ENCODE measurements at places on chromosomes 12 and 14.

- DNase-seq = peak; percentile 58
These were observed 906 bp downstream of the MARK3 start for GRCh38 chr14:103385929-103386712.

GRCh38 chr14:75230140-75230792 lies 48.4 kb upstream of the FOS start:
- peak; percentile 71 for DNase-seq

DNA sequence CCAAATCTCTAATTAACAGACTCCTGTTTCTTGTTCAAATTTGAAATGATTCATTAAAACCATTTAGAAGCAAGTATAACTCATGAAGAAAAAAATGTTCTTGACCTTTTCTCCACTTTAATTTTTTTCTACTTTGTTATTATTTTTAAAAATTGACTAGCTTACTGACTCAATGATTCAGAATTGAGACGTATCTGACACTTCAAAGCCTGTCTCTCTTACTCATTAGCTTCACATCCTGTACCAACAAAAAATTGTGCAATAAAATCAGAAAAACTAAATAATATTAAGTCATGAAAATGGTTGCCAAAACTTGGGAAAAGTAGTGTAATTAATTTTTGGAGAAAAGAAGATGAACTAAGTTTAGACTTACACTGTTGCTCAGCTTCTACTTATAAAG lies 331.2 kb downstream of the SLC16A7 start:
- no peak for DNase-seq

DNA sequence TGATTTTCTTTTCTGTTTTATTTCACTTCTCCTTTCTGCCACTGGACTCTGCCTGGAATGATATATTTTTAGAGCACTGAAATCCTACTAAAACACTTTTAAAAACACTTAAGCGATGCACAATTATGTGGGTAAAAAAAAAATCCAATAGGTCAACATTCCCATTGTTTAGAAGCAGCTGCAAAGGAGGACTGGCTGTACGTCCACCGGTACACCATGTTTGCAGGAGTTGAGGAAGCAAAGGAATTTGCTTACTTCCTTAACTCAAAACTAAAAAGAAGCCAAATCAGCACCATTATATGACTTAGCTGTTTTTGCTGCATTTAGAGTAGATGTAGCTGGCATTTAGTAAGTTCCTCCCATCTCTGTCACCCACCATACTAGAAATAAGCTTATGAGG lies 186.8 kb upstream of the TMTC1 start:
- DNase-seq = no peak

DNA sequence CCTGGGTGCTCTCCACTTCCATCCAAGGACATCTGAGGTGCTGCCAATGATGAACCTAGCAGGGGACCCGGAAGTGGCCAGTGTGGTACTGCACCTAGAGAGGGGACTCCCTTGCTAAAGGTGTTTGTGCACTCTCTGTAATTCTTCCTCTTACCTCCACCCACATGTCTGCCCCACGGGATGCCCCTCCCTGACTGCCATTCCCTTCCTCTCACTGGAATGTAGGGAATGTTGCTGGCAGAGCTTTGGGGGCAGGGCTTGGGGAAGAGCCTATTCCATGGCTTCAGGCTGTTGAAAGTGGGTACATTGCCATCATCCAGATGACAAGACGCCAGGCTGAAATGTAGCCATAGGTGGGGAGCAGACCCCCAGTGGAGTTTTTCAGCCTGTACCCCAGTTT lies 153.2 kb downstream of the SMOC1 start:
- DNase-seq = no peak

GRCh38 chr12:26406391-26406790 lies 211.0 kb downstream of the SSPN start:
- DNase-seq = no peak

DNA sequence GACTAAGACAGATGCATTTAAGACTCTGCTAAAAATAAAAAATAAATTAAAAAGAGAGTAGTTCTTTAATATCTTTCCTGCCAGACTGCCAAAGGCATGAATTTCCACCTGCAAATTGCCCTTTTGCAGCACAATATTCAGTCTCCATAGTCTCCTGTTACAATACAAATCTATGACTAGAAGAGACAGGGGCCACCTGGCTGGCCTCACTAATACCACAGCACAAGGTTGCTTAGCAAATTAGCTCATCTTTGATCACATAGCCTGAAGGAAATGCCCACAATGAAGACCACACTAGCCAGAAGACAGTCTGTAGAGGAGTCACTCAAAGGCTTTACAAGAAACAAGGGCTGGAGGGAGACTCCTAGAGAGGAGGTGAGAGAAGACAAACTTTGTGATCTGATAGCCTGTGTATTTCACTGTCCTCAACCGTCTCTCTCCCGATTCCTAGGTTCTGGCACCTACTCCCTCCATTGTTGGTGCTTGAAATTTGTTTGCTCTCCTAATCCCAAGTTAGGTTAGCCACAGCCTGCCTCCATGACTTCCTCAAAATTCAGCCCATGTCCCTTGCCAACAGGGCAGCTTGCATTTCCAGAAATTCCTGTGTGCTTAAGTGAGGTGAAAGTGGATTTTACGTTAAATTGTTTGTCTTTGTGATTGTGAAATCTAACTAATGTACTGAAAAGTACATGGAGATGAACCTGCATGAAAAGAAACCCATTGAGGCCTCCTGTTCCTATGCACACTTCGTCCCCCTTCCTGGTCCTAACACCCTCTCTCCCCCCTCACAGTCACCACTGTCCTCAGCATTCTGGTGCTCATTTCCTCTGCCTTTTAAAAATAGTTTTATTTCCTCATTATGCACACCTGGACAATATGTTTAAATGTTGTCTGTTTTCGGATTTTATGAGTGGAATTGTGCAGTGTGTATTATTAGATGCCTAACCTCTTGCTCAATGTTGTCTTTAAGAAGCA lies 88.7 kb upstream of the PLXNC1 start:
- DNase-seq = no peak

DNA sequence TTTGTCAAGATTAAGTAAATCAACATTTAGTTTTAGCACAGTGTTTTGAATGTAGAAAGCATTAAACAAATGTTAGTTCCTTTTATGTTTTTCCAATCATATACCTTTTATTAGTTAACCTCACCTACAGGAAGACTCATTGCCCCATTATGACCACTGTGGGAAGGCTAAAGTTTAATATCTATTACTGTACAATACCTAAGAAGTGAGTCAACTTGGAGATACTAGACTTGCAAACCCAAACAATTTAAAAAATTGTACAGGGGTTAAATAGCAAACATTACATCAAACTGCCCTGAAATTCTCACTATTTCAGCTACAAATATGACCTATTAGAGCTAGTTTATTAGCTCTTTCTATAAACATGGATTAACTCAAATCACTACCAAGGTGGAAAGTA lies 8.6 kb upstream of the G2E3 start:
- DNase-seq = no peak

DNA sequence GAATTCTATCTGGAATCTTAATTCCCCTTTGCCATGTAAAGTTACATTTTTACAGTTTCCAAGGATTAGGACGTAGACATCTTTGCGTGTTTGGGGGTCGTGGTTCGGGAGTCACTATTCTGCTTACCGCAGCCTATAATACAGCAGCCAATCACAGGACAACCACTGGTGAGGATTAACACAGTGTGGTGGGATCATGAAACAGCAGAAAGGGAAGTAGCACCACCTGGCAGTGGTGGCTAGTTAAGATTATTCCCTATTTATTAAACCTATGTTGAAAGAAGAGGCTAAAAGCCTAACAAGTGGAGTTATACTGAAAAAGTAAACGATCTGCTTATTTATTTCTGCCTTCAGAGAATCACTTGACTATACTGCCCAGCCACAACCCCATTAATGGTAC lies 71.7 kb downstream of the IPO8 start:
- DNase-seq = no peak

- DNase-seq = peak; percentile 69
These were observed 66.5 kb downstream of the TBC1D30 start for GRCh38 chr12:64890873-64891468.

DNA sequence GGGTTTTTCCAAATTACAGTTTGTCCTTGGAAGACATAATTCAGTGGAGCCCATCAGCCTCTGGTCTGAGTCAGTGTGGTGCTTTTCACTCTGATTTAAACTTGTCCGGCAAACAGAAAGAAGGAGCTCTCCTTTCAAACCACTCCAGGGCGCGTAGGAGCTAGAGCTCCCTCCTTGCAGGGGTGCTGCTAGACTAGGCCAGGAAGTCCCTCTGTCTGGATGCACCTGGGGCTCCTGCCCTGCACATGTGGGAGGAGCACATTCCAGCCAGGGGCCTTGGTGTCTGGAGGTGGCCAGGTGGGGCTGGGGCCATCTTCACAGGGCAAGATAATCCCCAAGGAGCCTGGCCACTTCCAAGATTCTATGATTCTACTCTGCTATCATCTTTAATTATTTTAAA lies 3.1 kb downstream of the SERPINA3 start:
- no peak for DNase-seq

DNA sequence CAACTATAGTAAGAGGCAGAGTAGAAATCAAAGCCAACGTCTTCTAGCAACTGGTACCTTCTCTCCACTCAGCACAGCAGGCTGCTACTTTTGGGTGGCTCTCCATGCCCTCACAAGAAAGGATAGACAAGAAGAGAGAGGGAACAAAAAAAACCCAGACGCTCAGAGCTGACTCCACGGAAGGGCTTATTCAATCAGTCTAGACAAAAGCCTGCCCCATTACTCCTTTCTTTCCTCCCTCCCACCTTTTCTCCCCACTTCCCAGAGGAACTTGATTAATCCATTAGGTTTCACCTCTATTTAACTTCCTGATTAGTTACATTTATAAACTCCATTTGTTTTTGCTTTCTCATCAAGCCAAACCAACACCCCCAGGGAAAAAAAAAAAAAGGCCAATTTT lies 71.1 kb upstream of the CCDC60 start:
- no peak for DNase-seq

GRCh38 chr12:14171106-14171505 lies 189.7 kb upstream of the GRIN2B start:
- DNase-seq = no peak

DNA sequence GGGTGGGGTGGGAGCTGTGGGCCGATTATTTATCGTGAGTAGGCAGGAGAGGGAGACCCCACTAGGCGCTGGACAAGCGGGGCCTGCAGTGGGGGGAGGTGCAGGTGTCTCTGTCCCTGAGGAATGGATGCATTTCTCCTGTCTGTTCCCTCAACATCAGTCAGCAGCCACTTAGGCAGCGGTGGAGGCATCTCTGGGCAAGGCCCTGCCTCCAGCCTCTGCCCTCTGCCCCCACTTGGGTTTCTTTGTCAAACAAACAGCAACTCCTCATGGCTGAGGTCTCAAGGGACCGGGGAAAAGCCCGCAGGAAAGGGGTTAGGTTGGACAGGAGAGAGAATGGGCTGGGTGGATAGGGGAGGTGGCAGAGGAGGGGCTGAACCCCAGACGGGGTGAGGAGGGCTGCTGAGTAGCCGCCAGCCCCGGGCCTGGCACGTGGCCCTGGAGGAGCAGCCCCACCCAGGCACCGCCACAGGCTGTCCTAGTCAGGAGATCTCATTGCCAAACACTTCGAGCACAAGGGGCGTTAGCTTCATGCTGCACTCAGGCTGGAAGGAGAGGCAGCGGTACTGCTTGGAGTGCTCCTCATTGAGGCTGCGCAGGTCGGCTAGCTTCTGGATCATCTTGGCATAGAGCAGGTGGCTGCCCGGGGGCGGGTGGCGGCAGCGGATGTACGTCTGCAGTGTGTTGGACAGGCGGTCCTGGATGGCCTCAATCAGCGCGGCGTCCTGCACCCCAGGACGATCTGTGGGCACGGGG lies 24.7 kb upstream of the HDAC7 start:
- DNase-seq = no peak

DNA sequence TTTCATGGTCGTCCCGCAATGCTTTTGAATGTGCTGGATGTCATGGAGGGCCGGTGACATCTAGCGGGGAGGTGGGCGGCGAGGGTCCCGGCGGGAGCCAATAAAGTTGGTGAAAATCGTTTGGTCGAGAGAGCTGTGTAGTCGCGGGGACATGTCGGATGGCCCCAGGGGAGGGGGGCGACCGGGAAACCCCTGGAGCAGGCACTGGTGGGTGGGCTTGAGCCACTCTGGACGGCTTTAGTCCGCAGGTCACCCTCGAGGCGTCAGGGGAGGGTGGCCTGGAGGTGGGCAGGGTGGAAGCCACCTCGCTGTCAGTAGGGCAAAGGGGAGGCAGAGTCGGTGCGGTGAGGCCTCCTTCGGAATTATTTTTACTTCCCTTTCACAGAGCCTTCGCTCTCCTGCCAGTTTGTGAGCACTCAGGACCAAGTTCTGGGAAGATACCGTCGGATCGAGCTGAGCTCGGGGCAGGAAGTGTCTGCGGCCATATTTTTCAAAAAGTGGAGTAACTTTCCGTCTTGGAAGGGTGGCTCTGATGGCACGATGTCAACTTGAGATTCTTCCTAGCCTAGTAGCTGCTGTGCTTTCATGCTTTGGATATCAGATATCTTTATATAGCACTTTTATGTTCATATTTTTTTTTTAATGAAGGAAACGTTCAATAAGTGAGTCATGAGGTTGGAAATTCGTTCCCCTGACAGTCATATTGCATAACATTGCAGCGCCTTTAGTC lies 28.2 kb downstream of the WBP11 start:
- DNase-seq = peak; percentile 63

DNA sequence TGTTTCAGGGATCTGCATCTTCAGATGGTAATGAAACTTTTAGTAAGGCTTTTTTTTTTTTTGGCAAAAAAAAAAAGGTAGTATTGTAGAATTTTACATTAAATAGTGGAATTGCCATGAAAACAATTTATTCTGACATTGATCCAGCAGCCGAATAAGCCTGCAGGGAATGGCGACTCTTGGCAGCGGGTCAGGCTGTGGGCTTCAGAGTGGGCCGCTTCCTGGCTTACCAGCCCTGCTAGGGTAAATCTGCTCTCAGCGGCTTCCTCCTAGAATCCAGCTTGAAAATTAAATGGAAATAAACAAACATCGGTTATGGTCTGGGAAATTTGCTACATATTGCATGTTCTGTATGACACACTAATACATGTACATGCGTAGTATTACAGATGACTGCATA lies 34.8 kb downstream of the SFSWAP start:
- DNase-seq = no peak

DNA sequence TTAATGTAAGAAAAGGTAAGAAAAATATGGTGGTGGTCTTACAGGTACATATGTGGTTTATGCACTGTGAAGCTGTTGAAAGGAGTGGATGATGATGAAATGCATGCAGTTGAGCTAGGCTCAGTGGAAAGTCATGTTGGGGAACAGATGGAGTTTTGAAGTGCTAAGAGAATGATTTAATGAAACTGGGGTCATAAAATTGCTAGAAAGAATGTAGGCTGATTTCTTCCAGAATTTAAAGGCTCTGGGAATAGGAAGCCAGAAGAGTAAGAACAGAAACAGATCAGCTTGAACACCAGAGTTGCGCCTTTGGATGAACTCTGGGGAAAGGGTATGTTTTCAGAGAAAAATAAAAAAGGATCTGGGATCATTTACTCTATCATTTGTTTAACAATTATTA lies 146.5 kb downstream of the MON2 start:
- DNase-seq = no peak

- DNase-seq = peak; percentile 43
These were observed 8.2 kb downstream of the PDE6H start for GRCh38 chr12:14981049-14981448.

Measured in CD8-positive, alpha-beta T cell (primary cell).